ENCODE measurements at places on chromosomes 5 and 9.

GRCh38 chr9:35616681-35617459, 1.3 kb downstream of the CD72 start:
- peak; percentile 36 for DNase-seq

- no peak for DNase-seq
Observed at GRCh38 chr9:20353524-20353923, 268.8 kb downstream of the MLLT3 start.

DNA sequence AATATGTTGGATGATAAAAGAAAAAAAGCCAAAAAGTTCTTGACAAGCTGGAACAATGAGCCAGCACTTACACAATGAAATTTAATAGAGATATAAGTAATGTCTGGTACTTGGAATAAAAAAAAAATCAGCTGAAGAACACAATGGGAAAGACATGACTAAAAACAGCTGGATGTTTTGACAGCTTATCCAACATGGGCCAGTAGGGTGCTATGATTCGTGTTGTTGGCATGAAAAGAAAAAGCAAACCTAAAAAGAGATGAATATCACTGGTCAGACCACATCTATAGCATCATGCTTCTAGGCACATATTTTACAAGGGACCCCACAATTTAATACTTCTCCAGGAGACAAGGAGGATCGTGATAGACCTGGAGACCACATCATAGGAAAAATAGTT, 175.3 kb downstream of the ARL15 start:
- DNase-seq = no peak

GRCh38 chr9:131056781-131057506, 39.4 kb upstream of the AIF1L start:
- DNase-seq = no peak

DNA sequence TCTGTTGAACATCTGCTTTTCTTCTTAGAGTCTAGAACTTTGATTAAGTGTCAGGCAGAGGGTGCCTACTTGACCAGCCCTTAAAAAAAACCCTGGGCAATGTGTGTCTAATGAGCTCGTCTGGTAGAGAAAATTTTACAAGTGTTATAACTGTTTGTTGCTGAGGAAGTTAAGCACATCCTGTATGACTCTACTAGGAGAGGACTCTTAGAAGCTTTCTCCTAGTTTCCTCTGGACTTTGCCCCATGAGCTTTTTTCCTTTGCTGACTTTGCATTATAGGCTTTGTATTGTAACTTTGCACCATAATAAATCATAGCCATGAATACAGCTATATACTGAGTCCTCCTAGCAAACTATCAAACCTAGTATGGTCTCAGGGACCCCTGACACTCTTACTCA, 39.4 kb downstream of the GNG10 start:
- no peak for DNase-seq

GRCh38 chr9:85258823-85259370, 482.9 kb downstream of the AGTPBP1 start:
- DNase-seq = peak; percentile 26

GRCh38 chr9:5892456-5893133, 1.9 kb downstream of the MLANA start:
- DNase-seq = no peak

- DNase-seq = no peak
Observed at GRCh38 chr5:134507452-134507851, 18.0 kb upstream of the JADE2 start.

GRCh38 chr5:57754616-57755015, 272.0 kb upstream of the ACTBL2 start:
- DNase-seq = no peak

GRCh38 chr5:116305899-116306298, 221.1 kb downstream of the COMMD10 start:
- DNase-seq = no peak

DNA sequence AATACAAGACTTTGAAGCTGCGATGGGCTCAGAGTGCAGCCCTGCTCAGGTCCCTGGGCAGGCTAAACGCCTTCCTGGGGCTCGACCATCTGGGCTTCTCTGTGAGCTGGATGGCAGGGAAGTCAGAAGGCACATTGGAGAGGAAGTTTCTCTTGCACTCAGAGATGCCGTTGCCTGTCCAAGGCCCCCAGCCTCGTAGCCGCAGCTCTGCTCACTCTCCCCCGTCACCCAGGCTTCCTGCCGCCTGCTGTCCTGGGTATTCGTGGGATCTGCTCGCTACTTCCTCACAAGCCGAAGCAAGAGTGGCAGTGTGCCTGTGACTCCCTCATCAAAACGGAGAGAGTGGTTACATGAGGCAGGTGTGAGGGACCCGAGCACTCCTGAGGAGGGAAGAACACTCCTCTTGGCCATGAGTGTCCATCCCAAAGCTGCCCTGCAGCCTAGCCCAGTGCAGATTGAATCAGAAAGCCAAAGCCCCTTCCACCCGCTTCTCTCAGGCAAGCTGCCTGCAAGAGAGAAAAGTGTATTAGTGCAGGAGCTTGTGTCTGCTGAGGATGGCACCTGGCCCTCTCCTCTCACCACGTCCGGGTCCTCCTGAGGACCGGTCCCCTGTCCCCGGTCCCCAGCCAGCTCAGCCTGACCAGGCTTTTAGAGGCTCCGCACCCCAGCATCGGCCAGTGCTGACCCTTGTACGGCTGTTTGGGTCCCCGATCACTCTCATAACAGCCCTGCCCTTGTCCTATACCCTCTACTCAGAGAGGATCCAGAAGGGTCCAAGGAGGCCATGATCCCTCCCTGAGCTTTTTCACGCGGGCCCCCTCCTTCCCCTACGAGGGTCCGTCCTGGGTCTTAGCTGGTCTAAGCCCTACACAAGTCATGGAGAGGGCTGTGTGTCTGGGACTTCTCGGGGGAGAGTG, 7.3 kb downstream of the FCN2 start:
- no peak for DNase-seq

GRCh38 chr5:152118676-152119470, 194.2 kb upstream of the GLRA1 start:
- no peak for DNase-seq

DNA sequence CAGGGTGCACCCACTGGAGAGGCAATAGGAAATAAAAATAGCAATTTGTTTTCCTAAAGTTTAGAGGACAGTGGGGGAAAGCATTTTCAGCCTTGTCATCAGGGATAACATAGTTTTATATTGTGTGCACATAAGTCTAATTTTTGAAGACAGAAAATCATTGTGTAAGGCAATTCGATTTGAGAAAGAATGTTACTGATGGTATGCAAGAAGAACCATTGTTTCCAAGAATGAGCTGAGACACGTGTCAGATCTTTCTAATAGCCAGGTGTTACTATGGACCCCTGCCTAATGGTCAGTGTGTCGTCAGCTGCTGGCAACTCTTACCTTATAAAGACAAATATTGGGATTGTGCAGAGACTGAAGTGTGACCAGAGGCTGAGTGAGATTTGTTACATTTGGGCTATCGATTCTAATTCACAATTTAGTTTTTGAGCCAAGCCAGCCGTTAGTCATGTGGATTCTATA, 67.1 kb upstream of the PPP2R2B start:
- no peak for DNase-seq

GRCh38 chr9:132961002-132961401, 16.6 kb upstream of the TSC1 start:
- no peak for DNase-seq

DNA sequence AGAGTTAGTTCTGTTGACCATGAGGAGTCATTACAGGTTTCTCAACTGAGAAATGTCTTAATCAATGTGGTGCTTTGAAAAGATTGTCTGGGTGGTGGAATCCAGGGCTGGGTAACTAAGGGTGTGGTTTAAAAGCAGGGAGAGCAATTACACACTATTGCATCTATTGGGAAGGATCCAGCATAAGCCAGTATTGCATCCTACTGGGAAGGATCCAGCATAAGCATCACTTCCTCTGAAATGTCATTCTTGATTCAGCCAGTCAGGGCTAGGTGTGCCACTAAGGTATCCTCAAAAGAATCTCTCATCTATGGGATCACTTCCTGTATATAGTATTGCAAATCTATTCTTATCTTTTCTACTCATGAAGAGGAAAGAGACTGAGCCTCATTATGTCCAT, 38.6 kb downstream of the ELOVL7 start:
- DNase-seq = no peak

GRCh38 chr9:131807144-131807983, 67.5 kb upstream of the RAPGEF1 start:
- DNase-seq = peak; percentile 27

DNA sequence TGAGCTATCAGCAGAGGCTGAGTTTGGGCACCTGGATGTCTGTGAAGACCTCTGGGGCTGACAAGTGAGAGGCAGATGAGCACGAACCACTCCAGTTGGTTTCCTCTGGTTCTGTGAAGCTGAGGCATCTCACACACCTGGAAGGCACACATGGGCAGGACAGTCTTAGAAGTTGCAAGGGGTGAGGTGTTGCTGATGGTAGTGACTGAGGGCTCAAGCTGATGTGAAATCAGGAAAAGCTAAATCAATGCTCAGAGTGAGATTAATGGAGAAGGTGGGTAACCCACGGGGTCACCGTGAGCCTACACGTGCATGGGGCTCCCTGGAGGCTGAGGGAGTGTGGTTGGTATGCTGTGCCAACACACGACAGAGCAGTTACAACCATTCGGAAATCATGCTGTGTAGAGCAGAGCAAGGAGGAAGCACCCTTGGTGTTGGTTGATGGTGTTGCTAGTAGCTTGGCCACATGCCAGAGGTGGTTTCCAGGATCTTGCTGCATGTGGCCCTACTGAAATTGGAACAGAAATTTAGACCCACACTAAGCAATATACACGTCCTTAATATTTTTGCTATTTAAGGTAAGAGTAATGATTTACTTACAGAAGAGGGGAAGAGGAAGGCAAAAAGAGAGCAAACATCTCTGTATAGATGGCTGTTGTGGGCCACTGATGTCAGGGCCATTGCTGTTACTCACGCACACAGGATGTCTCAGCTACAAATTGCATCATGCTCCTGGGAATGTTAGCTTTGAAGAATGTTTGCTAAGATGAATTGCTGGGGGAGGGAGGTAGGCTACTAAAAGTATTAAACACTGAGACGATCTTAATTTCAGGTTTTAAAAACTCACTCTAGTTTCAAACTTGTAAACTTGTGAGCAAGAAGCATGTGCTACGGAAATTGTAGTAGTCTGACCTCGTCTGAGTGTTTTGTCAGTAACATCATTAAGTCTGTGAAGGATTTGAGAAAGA, 170.5 kb downstream of the ARHGEF28 start:
- DNase-seq = no peak

DNA sequence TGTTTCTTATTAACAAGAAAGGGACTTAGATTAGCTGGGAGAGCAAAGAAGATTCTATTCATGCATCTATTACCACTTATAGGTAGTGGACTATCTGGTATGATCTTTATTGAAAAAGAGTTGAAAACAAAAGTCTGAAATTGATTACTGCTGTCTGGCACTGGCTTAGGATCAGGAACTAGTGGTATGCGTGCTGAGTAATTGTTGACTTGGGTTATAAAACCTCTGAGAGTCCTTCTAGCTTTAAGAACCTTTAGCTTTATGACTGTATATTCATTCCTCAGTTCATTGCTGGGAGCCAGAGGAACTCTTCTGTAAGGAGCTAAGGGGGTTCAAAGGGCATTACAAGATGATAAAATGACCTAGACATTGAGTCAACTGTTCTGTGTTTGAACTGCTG, 7.6 kb downstream of the SLC1A1 start:
- DNase-seq = no peak

- DNase-seq = no peak
Observed at GRCh38 chr5:177300951-177301350, 2.6 kb downstream of the RAB24 start.

DNA sequence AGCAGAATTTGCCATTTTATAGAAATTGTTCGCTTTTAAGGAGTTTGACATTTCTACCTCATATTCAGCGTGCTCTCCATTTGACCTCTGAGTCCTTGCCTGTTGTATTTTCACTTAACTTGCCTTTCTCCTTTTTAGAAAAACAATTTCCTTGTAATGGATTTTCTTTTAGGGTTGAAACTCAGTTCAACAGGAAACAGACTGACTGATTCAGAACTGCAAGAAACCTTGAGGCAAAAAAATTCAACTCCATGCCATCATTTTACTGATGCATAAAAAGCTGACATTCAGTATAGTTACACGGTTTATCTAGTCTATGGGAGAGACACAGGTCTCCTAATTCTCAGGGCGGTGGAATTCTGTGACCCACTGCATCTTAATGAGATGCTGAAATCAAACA, 59.8 kb downstream of the MRPS30 start:
- no peak for DNase-seq

GRCh38 chr5:600886-601541, 11.1 kb upstream of the CEP72 start:
- no peak for DNase-seq

DNA sequence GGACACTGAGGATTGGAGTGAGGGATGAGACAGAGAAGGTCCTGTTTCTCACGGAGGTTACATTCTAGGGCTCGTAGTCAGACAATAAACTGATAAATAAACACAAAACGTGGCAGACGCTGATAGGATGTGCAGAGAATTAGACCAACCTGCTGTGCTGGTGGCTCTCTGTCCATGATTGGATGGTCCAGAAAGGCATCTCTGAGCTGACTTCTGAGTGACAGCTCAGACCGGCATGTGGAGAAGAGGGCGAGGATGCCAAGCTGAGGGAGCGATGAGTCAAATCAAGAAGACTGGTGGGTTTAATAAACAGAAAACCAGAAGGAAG, 132.3 kb upstream of the TAF11L2 start:
- no peak for DNase-seq

DNA sequence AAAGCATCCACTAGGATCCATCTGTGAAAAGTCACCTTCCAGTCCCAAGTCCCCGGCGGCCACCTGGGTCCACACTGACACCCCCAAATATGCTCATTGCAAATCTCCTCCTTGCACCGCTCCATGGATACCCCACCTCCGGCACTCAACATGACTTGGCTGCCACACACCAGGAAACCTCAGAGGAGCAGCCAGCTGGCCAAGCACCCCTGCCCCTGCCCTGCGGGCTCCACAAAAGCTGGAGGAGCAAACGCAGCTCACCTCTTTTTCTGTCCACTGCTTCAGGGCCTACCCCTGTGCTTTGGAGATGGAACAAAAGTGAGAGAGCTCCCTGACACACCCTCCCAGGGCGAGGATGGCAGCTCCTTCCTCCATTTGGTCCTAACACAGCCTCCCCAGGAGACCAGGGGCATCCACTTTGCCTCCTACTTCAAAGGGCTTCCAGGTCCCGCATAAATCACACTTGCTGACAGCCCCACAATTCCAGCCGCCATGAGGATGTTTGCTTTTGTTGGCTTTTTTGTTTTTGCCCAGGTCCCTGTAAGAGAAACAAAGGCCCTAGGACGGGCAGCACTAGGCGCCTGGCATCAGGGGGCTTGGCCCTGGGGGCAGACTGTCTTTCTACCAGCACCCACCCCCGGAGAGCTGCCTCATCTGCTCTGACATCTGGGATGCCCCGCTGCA, 14.8 kb downstream of the ROR2 start:
- DNase-seq = no peak

GRCh38 chr5:110916381-110917049, 155.0 kb upstream of the TSLP start:
- DNase-seq = no peak

- no peak for DNase-seq
Observed at GRCh38 chr5:55407059-55407684, 99.4 kb downstream of the MTREX start.

DNA sequence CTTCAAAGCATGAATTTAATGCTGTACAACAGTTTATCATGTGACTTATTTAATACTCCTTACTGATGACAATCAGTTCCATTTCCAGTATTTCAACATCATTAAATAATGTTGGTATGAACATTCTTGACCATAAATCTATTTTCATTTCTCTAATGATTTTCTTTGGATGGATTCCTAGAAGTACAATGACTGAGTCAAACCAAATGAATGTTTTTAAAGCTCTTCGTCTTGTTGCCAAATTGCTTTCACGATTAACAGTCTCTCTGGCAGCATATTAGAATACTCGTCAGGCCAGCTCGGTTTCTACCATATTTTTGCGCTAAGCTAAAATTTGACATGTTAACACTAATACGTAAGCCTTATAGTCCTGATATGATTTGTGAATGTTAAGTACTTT, 197.0 kb downstream of the TRPM3 start:
- DNase-seq = no peak

Data from DMS79 (cell line).